Stimulated activated CD4-positive, alpha-beta T cell treated with anti-CD3 and anti-CD28 coated beads, Interleukin-12 subunit alpha, Interleukin-12 subunit beta, amount 100 ng/mL, for 24 hours (primary cell): ENCODE measurements at places on chromosomes 7 and 10.

GRCh38 chr7:128029405-128029995, 1.7 kb downstream of the LRRC4 start:
- DNase-seq = no peak

DNA sequence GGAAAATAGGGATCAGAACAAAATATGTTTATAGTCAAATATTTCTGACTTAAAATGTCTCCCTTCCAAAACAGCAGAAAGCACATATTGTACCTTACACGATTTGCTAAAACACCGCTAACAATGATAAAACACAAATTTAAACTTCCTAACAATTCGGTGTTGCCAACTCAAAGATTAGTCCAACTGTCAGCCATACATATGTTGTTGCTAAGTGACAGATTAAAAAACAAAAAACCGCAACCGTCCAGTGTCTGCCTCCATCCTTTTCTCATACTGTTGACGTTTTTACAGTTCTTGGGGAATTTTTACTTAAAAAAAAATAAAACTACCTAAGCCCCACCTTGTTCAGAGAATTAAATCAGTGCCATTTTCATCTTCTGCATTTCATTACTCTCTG, 118.0 kb downstream of the RAB11FIP2 start:
- DNase-seq = no peak

DNA sequence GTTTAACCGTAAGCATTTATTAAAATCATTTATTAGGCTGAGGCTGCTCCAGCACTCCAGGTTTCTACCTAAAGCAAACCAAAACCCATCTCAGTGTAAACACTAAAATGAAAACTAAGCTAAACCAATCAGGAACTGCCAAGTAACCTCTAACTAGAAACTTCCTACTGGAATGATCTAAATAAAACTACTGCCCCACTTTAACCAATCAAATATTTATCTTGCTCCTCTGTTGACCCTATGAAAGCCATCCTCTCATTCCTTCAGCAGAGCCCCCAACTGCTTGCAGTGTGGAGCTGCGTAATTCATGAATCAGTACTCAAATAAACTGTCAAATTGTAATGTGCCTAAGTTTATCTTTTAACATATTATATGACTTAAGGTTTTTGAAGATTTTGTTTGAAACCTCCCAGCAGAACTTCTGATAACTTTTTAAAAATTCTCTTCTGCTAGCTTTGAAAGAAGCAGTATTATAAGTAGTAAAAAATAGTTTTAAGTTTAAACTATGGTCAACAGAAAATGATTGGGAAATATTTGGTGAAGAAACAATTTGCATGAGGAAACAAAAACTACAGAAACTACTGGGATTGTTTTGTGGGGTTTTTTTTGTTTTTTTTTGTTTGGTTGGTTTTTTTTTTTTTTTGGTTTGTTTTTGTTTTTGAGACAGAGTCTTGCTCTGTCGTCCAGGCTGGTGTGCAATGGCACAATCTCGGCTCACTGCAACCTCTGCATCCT, 47.4 kb downstream of the GPR37 start:
- no peak for DNase-seq

DNA sequence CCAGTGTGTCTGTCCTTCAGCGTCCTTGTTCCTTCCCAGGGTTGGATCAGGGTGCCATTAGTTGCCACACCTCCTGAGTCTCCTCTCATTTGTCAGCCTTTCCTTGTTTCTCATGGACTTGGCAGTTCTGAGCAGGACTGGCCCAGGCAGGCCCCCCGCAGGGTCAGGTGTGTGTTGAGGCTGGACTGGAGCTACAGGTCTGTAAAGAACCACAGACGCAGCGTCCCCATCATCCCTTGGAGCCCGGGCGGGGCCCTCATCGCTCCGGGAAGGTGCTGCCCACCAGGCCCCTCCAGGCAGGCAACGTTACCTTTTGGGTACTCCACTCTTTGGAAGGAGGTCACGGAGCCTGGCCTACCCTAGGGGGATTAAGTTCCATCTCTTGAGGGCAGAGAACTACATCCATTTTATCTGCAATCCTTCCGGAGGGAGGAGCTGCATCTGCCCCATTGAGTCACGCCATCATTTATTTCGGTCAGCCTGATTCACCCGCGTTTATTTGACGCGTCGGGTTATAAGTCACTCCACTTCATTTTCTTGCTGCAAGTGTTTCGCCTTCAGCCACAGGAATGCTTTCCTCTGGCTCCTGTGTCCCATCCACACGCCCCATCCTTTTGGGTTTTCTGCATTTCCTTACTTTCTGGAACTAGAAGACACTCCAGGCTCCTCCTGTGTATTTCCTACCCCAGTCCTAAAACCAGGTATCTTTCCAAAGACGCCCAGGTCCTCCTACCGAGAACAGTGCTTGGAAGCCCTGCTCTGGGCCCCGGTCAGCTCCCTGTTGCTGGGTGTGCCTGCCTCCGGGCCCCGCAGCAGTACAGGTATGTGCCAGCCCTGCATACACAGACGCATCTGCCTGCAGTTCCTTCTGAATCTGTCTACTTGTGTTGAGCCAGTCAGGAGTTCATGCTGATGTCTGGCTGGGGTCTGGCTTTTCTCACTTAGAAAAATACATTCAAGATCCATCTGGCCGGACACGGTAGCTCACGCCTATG, 141.9 kb downstream of the MAD1L1 start:
- no peak for DNase-seq

GRCh38 chr7:66352071-66352470, 146.9 kb downstream of the TPST1 start:
- DNase-seq = no peak

DNA sequence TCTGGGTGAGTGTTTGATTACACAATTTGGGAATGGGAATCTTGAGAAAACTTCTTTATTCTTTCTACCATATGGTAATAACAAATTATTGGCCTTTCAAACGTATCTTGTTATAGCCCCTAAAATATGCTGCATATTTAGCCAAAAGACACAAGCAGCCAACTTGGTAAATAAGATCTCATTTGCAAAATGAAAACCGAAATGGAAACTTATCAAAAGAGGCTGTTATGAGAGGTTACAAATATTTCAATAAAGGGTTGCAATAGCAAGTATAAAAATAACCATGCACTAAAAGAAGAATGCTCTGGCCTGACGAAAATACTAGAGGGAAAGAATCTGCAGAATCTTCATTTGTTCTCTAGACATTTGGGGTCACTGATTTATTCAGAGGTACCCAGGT, 259.5 kb upstream of the LRRN3 start:
- no peak for DNase-seq

DNA sequence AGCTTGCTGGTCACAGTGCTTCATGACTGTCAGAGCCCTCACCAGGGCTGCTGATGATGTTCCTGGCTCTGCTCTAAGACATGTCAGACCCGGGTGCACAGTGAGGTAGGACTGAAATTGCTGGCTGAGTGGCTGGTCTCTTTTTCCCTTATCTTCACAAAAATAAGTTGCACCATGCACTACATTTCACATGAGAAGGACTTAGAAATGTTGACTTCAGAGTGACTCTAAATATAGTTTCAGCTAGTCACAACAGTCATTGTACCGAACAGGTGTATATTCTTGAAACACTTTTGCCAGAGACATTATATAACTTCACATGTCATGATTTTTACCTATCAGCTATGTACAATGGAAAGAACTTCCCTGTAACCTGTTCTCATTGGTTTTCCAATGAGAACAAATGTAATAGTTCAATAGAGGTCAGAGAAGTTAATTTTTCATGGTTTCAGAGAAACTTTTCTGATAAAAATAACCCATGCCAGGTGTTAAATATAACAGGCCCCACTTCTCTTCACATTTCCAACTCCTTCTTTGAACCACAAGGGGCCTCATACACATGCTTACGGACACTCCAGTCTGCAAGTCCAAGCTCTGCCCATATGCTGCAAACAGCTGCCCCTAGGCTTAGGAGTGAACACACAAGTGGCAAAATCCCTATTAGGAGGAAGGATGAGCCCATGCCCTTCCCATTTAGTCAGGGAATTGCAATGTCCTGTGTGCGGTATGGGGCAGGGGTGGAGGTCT, 115.6 kb downstream of the CDK6 start:
- no peak for DNase-seq

DNA sequence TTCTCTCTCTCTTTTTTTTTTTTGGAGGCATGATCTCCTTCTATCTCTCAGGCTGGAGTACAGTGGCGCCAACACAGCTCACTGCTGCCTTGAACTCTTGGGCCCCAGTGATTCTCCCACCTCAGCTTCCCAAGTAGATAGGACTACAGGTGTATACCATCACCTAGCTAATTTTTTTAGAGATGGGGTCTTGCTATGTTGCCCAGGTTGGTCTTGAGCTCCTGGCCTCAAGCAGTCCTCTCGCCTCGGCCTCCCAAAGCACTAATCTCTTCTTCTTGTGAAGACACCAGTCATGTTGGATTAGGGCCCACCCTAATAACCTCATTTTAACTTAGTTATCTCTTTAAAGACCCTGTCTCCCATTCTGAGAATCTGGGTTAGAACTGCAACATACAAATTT, 45.6 kb downstream of the LRMDA start:
- DNase-seq = no peak

DNA sequence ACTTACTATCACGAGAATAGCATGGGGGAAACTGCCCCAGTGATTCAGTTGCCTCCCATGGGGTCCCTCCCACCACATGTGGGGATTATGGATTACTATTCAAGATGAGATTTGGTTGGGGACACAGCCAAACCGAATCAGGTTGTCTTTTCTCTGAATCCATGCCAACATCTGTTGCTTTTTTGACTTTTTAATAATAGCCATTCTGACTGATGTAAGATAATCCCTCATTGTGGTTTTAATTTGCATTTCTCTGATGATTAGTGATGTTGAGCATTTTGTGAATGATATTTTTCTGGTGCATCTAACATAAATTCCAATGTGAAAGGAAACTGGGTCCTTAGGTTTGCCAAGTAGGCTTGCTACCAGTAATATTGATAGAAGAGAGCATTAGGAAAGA, 69.0 kb upstream of the ARHGAP21 start:
- no peak for DNase-seq

GRCh38 chr10:71763352-71764127, 9.8 kb downstream of the VSIR start:
- DNase-seq = no peak

GRCh38 chr10:64444564-64444963, 923.4 kb downstream of the REEP3 start:
- DNase-seq = no peak
